ENCODE measurements at places on chromosomes 3 and 15.

DNA sequence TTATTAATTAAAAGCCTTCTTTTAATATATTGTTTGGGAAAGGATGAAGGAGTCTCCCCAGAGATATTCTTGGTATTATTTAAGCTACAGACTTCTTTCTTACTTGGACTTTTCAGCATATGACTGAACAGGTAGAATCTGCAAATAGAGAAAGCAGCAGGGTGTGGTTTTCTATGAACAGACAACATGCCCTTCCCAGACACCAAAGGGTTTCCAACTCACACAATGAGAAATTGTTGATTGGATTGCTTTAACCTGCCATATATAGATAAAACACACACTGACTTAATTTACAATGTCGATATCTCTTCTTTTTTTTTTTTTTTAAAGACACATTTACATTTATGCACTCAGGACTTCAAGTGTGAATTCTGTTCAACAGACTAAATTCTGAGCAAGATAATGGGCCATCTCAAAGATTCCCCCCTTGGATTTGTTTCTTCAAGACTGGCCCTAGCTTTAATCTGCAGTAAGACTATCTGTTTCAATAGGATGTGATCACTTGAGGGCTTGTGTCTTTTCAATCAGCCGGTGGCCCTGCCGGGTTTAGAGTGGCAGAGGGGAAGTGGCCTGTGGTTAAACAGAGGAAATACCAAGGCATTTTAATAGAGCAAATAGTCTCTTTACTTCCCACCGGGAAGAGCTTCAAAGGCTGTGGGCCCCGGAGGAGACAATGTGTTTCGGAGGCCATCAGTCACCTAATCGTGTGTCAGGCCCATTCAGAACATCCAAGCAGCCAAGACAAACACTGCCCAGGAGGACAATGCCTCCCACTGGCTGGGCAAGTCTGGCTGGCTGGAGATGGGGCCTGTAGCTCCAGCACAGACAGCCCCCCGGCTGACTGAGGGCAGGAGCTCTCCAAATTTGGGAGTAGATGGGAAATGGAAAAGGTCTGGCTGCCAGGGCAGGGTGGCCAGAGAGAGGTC is 6.1 kb downstream of the IL17RD start:
- DNase-seq, result peak; percentile 61

DNA sequence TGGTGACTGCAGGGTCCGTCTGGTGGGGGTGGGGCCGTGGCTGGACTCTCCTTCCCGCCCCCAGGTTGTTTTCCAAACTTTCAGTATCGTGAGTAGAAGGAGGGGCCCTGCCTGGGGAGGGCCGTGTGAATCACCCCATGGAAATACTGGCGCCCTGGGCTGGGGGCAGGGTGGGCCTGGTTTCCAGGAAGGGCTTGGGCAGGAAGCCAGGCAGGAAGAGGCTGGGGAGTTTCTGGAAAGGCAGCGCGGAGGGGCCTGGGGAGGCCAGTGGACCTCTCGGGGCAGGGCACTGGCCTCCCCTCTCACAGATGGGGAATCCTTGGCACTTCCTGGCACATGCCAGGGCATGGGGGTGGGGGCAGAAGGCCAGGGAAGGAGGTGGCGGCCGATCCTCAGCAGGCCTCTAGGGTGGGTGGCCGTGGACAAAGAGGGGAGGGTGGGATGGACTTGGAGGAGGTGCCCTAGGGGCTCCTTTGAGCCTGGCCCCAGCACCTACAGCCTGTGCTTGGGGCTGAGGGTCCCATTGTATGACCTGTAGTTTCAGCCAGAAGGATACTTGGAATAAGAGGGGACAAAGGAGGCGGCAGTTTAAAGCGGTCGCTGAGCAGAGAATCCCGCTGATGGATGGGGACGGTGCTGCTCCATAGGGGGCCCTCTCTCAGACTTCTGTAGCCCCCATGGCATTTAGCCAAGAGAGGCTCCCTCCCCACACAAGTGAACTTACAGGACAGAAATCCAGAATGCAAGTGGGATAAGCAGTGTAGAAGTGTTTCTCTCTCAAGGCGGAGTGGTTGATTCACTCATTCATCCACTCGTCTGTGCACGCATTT is 56.5 kb upstream of the GATA2 start:
- DNase-seq, result no peak

- peak; percentile 79 for DNase-seq
Measured at GRCh38 chr15:68781766-68782588, 38.7 kb downstream of the ANP32A start.

GRCh38 chr15:101651554-101652097 is 555 bp downstream of the TM2D3 start:
- DNase-seq, result no peak

GRCh38 chr15:87929841-87930240 is 326.7 kb downstream of the NTRK3 start:
- no peak for DNase-seq

- DNase-seq, result peak; percentile 86
Measured at GRCh38 chr3:69409011-69409410, 23.1 kb upstream of the FRMD4B start.

DNA sequence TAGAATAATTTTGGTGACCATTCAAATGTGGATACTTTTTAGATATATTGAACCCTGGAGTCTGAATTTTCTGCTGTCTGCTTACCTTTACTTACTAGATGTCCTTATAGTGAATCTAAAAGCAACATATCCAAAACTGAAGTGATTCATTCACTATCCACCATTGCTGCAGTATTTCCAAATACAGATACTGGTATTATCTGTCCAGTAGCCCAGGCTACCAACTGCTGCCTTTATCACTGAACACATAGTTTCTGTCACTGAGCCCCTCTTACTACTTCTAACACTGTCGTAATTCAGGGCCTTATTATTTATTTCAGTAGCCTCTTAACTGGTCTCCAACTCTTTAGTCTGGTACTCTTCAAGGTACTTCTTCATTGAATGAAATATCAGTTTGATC is 49.2 kb downstream of the SLMAP start:
- DNase-seq, result no peak

GRCh38 chr3:98968824-98969223 is 67.3 kb upstream of the DCBLD2 start:
- no peak for DNase-seq

DNA sequence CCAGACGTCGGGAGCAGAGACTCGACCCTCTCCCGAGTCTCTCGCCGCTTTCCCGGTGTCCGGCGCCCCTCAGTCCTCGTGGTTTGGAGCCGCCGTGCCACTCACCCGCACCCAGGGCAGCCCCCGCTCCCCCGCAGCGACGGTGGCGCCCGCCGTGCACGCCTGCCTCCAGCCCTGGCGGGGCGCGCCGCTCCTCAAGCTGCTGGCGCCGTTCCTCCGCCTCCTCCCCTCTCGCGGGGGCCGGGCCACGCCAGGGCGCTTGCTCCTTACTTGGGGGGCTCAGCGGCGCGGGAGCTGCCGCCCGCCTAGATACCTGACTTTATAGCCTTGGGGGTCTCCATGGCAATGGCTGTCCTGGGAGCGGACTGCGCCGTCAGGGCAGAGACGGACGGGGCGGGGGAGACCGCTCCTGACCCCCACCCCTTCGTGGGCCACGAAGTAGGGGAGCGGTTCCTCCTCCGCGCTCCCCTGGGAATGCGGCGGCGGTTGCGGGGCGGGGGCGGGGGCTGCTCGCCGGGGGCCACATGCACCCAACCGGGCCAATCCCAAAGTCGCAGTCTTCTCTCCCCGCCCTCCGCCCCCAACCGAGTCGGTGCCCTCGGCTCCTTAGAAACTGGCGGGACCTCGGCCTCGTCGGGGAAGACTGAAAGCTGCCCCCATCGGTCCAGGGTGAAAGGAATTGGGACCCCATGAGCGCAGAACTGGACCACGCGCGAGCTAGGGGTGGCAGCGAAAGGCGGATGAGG is at the start of gene ANKRD63:
TSS of gene ANKRD63 (minus strand) at position 196 of the 746 bp plus-strand sequence. CDS start 478 bp downstream, outside the sequence.
- peak; percentile 76 for DNase-seq

DNA sequence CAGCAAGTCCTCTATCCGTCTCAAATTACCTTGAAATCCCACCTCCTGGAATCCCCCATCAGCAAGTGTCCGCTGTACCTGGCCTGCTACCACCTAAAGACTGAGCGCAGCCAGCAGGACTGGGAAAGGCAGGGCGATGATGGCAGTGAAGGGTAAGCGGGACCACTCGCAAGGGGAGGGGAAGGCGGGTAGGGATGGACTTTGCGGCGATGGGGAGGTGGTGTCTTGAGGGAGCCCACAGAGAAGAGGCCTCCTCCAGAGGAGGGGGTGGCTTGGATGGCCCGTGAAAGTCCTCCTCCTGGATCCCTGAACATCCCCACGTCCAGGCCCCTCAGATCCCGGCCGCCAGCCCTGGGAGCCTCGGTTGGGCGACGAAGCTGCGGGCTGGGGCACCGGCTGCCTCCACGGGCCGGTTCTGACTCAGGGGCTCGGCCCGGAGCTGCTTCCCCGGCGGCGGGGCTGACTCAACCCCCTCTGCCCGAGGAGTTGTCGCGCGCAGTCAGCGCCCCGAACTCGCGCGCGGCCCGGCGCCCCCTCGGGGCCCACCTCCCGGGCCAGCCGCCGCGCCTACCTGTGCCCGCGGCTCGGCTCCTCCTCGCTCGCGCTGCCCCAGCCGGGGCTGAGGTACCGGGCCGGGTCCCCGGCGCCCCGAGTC is 512 bp downstream of the LARP6 start:
- DNase-seq, result peak; percentile 6

DNA sequence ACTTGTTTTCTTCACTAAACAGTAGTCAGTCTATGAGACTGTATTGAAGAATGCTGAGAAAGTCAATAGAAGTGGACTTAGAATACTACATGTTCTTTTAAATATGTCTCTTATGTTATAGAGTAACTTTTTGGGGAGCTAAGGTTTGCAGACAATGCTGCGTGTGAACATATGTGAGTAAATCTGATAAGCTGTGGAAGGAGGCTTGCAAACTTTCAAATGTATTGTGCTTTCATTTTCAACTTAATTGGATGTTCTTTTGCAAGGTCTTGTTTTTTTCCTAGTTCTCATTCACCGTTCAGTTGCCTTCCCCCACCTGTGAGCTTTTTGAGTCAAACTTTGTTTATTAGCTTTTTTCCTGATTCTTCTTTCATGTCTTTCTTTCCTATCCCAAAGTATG is 176.2 kb downstream of the LPP start:
- DNase-seq, result no peak
